8988T (cell line): ENCODE measurements at places on chromosomes 11 and 22.

- no peak for DNase-seq
These were observed 56.3 kb downstream of the KREMEN1 start for GRCh38 chr22:29128891-29129807.

- DNase-seq = no peak
These were observed 15.3 kb upstream of the CD82 start for GRCh38 chr11:44550123-44550522.

GRCh38 chr11:94171693-94172440, 43.2 kb downstream of the PANX1 start:
- peak; percentile 39 for DNase-seq

GRCh38 chr11:82995754-82996398, 75.8 kb downstream of the RAB30 start:
- DNase-seq = no peak

- DNase-seq = peak; percentile 18
These were observed 571 bp downstream of the FAR1 start for GRCh38 chr11:13668957-13669521.

DNA sequence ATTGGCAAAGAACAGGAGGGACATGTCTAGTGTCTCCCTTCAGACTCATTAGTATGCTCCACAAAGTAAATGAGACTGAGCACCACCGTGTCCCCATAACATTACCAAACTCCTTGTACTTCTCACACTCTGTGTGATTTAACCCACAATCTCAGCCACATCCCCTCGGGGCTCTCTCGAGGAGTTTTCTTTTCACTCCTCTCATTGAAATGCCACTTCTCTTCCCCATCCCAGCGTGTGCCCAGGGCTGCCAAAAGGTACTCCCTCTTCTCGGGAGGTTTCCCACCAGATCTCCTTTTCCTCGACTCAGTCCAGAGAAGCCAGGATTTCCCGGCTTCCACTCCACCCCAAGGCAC, 1.1 kb downstream of the RBFOX2 start:
- no peak for DNase-seq

- peak; percentile 75 for DNase-seq
These were observed 26.4 kb downstream of the LRFN4 start for GRCh38 chr11:66883016-66883965.

DNA sequence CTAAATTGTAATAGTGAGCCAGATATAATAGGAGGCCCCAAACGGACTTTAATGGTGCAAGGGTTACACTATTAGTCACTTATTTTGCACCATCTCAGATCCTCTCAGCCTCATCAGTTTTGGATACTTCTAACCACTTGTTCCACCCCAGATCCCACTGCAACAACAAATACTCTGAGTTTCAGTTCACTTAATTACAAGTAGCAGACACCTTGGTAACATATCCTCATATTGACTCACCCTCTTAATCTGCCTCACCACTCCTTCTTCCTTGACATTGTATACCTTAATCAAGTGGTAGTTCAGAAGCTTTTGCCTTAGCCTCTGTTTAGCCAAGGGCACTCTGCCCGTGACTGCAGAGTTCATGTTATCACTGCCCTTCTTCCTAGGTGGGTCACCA, 256.1 kb upstream of the UBASH3B start:
- no peak for DNase-seq

- DNase-seq = no peak
These were observed 17.6 kb downstream of the CALCA start for GRCh38 chr11:14954581-14954980.

DNA sequence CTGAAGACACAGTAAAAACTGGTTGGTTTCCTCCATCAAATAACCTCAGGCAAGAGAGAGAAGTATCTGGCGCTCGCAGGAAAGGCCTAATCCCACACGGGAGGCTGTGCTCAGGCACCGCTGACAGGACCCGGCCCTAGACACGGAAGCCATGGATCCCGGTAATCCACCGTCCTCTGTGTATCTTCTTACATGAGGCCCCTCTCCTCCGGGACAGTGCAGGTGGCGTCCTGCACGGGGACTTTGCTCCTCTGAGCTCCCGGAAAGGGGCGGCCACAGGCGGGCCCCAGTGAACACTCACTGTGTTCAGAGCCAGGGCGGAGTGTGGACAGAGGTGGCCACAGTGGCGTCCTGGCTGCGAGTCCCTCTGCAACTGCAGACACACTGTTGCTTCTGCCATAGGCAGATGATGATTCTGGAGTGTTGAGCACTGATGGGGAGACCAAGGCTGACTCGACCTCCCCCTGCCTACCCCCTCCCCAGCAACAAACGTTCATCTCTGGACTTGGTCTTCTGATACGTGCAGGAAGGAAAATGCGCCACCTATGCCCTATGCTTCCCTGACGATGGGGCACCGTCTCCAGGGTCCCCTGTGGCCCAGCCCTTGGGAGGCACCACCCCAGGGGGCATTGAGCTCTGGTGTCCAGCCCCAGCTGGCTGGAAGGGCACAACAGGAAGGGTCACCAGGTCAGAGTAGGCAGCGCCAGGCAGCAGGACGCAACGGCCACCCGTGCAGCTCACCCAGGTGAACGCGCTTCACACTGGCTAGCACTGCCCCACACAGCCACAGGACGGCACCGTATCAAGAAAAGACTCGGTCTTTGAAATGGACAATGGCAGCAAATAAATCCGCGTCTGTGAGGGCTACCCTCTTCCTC, 95.7 kb downstream of the TRMU start:
- no peak for DNase-seq

GRCh38 chr11:119373921-119374631, 7.4 kb downstream of the USP2 start:
- DNase-seq = peak; percentile 79

- no peak for DNase-seq
These were observed 10.3 kb downstream of the UBASH3B start for GRCh38 chr11:122665861-122666260.

GRCh38 chr11:104369761-104370160, 205.8 kb upstream of the PDGFD start:
- DNase-seq = no peak

GRCh38 chr22:30650508-30651116, 15.0 kb downstream of the SLC35E4 start:
- DNase-seq = no peak

- no peak for DNase-seq
These were observed 203.4 kb downstream of the CADM1 start for GRCh38 chr11:115300660-115301428.

DNA sequence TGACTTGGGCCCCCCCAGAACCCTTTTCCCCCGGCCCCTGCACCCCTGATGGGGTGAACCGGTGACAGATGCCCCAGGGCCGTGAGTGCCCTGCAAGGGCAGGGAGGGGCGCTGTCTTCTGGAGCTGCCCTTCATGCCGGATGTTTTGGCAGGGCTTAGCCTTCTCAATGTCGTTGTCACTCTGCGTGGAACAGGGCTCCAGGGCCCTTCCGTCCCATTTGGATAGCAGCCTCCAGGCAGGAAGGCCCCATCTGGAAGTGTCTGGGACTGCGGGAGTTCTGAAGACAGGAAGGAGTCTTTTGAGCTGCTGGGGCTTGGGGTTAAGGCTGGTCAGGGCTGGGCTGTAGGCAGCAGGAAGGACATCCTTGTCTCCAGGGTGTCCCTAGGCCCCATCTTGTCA, 4.6 kb downstream of the FRMD8 start:
- peak; percentile 78 for DNase-seq

- DNase-seq = no peak
These were observed 161.8 kb downstream of the SOX6 start for GRCh38 chr11:16194566-16194965.

- no peak for DNase-seq
These were observed 20.3 kb upstream of the FGF3 start for GRCh38 chr11:69839516-69839915.

- peak; percentile 4 for DNase-seq
These were observed 1.7 kb downstream of the MLC1 start for GRCh38 chr22:50083462-50084079.

DNA sequence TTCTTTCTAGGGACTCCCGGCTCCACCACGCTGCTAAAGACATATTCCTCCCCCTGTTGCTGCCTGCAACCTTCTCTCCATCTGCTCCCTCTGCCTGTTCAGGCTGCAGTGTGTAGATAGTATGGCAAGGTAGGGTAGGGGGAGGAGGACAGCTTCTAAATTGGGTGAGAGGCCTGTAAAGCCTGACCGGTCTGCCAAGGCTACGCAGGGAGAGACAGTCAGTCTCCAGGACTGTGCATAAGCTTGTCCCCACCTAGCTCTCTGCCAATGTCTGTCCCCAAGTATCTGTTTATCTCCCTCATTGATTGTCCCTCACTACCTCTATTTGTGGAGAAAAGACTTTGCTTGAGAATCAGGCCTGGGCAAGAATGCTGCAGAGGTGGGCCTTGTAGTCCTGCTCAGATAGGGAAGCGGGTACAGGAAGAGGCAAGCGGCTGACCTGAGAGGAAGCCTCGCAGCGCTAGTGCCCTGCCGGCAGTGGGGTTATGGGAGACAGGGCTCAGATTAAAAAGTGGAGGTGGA, 871 bp upstream of the SEZ6L start:
- no peak for DNase-seq

GRCh38 chr11:64876835-64877341, 1.5 kb downstream of the EHD1 start:
- DNase-seq = no peak

GRCh38 chr11:18650859-18651557, 16.9 kb upstream of the SPTY2D1 start:
- peak; percentile 42 for DNase-seq

- no peak for DNase-seq
These were observed 25.3 kb downstream of the STIM1 start for GRCh38 chr11:3880724-3881123.

DNA sequence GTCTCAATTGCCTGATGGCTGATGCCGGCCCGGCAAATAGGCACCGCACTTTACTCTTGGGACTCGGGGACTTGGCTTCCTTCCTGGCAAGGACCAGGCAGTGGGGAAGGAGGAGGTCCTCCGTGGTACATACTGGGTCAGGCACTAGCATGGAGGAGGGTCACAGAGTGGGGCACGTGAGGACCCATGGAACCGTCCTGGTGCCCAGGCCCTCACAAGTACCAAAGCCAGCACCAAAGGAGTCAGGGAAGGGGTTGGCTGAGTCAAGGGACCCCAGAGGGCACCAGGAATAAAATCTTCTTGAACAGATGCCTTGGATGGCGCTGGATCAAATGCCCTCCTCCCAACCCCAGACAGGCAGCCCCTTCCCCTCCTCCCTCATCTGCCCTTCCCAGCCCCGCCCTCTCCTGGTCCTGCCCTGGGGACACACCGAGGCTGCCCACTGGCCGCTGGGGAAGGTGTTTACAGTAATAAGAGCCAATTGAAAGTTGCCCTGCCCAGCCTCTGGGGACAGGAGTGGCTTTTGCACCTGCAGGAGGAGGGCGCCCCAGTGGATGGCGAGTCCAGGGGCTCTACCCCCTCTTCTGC, 5.6 kb upstream of the CARNS1 start:
- no peak for DNase-seq

DNA sequence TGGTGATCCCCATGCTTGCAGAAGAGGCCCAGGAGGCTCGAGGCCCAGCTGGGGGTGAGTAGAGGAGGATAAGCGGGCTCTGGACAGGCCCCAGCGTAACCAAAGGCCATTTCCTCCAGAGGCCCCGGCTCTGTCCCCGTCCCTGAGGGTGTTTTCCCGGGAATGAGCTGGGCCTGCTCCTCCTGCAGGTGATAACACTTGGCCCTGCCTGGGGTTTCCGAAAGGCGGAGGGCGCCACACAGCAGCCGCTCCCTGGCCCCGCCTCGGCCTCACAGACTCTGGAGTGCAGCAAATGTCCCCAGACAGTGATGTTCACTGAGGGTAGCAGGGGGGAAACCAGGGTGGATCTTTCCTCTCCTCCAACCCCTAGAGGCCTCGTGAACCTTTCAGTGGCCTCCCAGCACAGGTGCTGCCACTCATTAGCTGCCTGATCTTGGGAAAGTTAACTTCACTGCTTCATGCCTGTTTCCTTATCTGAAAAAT, 10.5 kb upstream of the MGAT3 start:
- no peak for DNase-seq

DNA sequence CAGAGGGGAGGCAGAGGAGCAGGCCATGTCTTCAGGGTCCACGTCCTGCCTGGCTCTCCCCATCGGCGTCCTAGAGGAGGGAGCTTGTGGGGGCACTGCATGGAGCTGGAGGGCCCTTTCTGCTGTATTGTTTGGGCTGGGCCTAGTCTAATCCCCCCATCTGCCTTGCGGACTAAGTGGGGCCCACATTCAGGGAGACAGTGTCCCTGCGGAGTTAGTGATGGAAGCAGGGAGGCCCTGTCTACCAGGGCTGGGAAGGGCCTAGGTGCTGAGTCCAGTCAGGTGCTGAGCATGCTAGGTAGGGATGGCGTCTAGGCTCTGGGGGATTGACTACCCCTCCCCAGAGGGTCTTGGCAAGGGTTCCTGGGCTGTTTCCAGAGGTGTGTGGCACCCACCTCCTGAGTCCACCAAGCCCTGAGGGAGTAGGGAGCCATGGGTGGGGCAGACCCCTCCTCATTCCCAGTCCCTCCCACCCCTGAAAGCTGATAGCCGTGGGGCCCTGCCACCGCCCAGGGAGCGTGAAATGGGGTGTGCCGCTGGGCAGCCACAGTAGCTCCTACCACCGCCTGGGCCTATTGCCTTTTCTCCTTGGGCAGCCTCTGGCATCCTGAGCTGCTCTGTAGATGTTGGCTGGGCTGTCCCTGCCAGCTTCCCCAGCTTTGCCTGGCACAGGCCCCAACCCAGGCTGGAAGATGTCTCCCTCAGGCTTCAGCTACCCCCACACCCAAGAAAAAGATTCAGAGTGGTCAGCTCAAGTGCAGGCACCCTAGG, 1.9 kb upstream of the POLD4 start:
- DNase-seq = no peak

DNA sequence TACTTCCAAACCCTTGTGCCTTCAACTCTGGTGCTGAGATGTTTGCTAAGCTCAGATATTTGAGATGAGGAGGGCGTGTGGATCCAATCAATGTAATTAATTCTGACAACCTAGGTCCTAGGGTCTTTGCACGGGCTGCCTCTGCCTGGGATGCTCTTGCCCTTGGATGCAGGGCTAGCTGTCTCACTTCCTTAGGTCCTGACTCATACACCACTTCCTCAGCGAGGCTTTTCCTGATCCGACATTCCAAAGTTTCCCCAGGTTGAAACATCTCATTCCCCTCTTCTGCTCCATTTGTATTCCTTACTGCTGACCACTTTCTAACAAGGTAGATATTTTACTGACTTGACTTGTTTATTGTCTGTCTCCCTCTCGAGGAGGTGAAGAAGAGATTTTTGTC, 43.0 kb upstream of the NTM start:
- DNase-seq = no peak

GRCh38 chr11:61579676-61580270, 1.1 kb downstream of the SYT7 start:
- no peak for DNase-seq

- DNase-seq = no peak
These were observed 40.7 kb downstream of the SHANK2 start for GRCh38 chr11:71211631-71212030.
